ENCODE measurements at places on chromosomes 1 and 21. TPM values are rescaled to one million over a fixed set of nuclear protein-coding genes. Genes with fewer than 3 reads are reported as not detected.

SPOCD1 gene
- not detected for polyA plus RNA-seq

CSMD2 gene
- polyA plus RNA-seq: 0.43 TPM

SLC45A3 gene
- not detected for polyA plus RNA-seq

RNF223 gene
- polyA plus RNA-seq: not detected

NHLH1 gene
- 1.7 TPM for polyA plus RNA-seq

LHX8 gene
- not detected for polyA plus RNA-seq

DEGS1 gene
- 163 TPM for polyA plus RNA-seq

RYR2 gene
- polyA plus RNA-seq: 31.6 TPM

FCRLA gene
- polyA plus RNA-seq: not detected

HUNK gene
- polyA plus RNA-seq: 22.5 TPM

HES2 gene
- polyA plus RNA-seq: not detected

IQCC gene
- not detected for polyA plus RNA-seq

CACNA1S gene
- polyA plus RNA-seq: not detected

REN gene
- not detected for polyA plus RNA-seq

HIPK1 gene
- 19.4 TPM for polyA plus RNA-seq

Data from Purkinje cell (primary cell).